ENCODE measurements at places on chromosomes 2 and 18. TPM values are rescaled to one million over a fixed set of nuclear protein-coding genes. Genes with fewer than 3 reads are reported as not detected.

The WDR35 gene
- total RNA-seq: 5.6 TPM

The CCDC68 gene
- not detected for total RNA-seq

The FHOD3 gene
- total RNA-seq: not detected

The MTHFD2 gene
- 348 TPM for total RNA-seq

- peak; percentile 25 for DNase-seq
Measured at GRCh38 chr2:102033031-102033749, 41.4 kb downstream of the IL1R2 start.

- peak; percentile 66 for DNase-seq
Measured at GRCh38 chr2:135052997-135053474, 944 bp downstream of the RAB3GAP1 start.

- no peak for DNase-seq
Measured at GRCh38 chr18:27839141-27839540, 337.8 kb downstream of the CDH2 start.
